ENCODE measurements at places on chromosomes 3 and 15. TPM values are rescaled to one million over a fixed set of nuclear protein-coding genes. Genes with fewer than 3 reads are reported as not detected.
A peak's percentile ranks its signal among the peaks of the same experiment; 100 is the strongest.

The CDC25A gene
- total RNA-seq, result 24.5 TPM

The SLC12A8 gene
- total RNA-seq, result 9.2 TPM

The NECTIN3 gene
- 46.5 TPM for total RNA-seq

The SLC24A5 gene
- total RNA-seq, result not detected

The FBXL2 gene
- 20.0 TPM for total RNA-seq

The PIGB gene
- total RNA-seq, result 17.6 TPM

DNA sequence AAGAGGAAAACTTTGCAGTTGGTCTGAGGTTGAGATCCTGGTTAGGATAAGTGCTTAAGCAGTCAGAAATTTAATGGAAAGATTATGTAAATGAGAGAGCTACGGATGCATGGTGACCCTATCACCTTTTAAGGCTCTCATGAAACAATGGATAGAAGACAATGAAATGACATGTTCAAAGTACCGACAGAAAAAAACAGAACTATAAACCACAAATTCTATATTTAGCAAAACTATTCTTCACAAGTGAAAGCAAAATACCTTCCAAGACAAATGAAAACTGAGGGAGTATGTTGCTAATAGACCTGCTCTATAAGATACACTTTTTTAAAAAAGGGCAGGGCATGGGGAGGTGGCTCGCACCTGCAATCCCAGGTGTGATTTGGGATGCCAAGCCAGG is 32.2 kb downstream of the DNAAF4 start:
- DNase-seq, result no peak

- DNase-seq, result no peak
Measured at GRCh38 chr3:161607056-161607455, 110.4 kb downstream of the OTOL1 start.

DNA sequence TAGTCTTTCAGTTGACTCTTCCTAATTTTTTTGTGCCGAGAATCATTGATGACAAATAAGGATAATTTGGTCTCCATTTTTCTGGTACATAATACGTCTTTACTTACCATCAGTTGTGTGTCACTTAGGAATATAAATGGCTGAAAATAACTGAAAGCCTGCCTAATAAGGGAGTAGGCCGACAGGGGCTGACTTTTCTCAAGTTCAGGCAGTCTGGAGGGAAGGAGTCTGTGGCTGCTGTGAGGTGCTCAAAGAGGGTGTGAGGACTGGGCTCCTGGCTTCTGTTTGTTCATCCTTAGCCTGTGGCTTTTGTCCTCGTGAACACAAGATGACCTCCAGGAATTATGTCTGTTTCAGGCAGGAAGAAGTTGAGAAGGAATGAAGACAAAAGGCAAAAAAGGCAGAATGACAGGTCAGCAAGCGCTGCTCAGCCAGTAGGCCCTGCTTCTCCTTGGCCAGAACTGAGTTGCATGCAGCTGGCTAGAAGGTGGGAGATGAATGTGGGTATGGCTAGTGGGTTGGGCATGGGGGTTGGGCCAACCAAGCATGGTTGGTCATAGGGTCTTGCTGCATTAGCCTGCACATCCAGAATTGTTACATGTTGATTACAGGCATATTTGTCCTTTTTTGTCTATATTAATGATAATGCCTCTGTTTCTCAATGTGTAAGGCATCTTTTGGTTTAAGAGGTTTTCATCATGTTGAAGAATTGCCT is 29.2 kb downstream of the IGF1R start:
- no peak for DNase-seq

GRCh38 chr3:113985541-113985940 is 37.7 kb downstream of the ZDHHC23 start:
- no peak for DNase-seq

- DNase-seq, result no peak
Measured at GRCh38 chr3:193711166-193711485, 118.1 kb downstream of the OPA1 start.

DNA sequence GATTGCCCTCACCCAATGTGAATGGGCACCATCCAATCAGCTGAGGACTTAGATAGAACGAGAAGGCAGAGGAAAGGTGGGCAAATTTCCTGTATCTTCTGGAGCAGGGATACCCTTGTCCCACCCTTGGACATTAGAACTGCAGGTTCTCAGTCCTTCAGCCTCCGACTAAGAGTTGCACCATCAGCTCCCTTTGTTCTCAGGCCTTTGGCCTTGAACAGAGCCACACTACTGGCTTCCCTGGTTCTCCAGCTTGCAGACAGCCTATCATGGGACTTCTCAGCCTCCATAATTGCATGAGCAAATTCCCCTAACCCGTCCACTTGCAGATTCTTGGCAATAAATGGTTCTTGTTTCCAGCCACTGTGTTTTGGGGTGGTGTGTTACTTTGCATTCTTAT is 102.4 kb downstream of the LSM3 start:
- no peak for DNase-seq

GRCh38 chr3:109731639-109732473 is 394.5 kb upstream of the DPPA4 start:
- DNase-seq, result peak; percentile 20

DNA sequence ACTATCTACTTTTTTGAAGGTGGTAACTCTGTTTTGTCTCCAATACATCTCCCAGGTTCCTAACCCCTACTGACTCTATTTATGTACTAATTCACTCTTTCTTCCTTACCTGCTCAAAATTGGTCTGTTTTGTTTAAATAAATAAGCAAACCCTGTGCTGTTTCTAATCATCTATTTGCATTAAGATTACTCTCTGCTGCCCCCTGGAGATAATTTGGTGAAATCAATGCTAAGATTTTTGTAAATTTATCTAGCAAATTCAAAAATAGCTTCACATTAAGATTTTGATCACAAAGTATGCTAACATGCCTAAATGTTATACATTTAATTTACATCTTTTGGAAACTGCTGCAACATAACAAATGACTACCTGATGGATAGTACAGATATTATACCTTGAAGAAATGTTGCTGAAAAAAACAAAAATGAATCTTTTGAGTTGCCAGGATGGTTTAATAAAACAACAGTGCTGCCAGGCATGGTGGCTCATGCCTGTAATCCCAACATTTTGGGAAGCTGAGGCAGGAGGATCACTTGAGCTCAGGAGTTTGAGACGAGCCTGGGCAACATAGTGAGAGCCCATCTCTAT is 4.4 kb upstream of the CD200R1 start:
- no peak for DNase-seq

- DNase-seq, result no peak
Measured at GRCh38 chr15:64187396-64188191, 24.8 kb upstream of the PPIB start.
